Lower leg skin (tissue), 4 donors: ENCODE measurements at places on chromosomes 2 and 18.

- DNase-seq: no peak
Measured at GRCh38 chr2:103289105-103289725, 527.4 kb downstream of the TMEM182 start.

GRCh38 chr2:234363011-234363487, 133.8 kb downstream of the ARL4C start:
- DNase-seq: no peak

DNA sequence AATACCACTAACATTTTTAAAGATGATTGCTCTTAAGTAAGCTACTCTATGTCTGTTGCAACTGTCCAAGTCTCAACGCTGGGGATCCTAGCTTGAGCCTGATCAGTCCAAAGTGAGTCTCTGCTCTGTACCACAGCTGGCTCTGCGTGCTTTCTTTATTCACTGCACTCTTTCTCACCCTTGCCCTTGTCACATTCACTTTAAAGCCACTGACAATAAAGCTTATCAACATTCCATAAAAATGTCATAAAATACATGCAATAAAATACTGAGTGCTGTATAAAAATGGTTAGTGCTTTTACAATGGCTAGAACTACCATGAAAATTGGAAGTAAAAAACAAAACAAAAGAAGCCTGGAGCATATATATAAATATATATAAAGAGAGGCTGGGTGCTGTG, 45.5 kb upstream of the LRRTM4 start:
- DNase-seq: no peak

GRCh38 chr2:152183401-152184073, 8.0 kb upstream of the STAM2 start:
- no peak for DNase-seq

DNA sequence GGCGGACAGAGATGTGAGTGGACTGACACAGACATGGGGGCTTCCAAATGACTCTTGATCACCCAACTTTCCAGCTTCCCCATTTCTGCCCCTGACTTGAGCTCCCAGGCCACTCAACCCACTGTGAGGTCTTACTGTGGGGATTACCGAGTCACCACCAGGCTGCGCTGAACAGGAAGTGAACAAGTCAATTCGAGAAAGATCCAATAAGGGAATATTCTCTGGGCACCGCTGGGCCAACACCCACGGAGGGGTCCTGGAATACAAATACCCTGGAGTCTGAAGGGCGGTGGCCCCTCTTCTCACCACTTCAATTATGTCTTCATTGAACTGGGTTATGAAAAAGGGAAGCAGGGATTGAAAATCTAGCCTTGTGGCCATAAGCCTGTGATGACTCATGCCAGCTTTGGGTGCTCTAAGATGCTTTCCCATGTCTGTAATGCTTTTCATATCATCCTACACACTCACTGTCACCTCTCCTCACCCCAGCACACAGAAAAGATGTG, 37.7 kb downstream of the BCL11A start:
- no peak for DNase-seq

- DNase-seq: no peak
Measured at GRCh38 chr2:26347286-26347865, 787 bp upstream of the ADGRF3 start.

DNA sequence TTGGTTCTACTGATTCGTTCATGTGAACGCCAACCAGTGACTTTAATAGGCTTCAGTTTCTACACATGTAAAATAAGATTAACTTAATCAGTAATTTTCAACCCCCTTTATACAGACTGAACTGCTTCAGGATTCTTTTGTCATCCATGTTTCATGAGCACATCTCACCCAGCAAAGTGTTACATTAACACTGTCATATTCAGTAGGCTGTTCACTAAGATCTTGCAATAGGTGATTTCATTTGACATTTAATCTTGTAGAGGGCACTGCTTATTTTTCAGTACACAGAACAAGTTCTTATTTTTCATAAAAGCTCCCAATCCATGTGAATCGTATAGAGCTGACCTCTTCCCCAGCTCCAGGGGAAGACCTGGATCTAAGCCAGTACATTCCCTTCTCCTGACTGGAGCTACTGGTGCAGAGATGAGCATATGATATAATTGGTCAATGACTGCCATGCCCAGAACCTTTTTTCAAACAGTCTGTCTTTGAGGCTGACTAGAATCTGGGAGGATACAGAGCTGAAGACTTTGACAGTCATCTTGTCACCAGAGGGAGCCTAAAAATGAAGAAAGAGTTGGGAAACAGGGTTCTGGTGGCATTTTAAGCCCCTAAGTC, 72.2 kb upstream of the CHRNA1 start:
- DNase-seq: no peak

DNA sequence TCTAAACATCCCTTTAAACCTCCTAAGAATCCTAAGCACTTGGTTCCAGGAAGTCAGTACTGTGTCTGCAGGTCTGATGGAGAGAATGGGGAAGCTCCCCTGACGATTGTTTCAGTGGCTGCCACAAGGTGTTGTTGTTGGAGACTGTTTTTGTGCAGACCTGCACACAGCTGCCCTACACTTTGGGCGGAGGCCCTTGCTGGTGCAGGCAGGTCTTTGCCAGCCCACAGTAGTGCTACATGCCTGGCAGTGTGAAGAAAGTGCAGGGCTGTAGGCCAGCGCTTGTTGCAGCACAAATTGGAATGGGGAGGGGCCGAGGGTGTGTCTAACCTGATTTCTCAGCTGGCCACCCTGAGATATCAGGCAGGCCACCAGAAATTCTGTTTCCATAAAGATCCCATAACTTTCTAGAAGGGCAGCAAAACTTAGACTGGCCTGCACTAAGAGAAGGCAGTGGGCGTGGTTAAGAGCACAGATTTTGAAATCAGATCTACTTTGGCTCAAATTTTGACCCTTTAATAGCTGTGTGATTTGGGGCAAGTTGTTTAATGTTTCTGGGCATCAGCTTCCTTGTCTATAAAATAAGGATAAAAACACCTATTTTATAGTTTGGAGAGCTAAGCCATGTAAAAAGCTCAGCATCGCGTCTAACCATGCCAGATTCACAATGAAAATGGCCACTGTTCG, 83.7 kb upstream of the SLC1A4 start:
- DNase-seq: peak; percentile 89
